Esophagus squamous epithelium (tissue), 5 donors: ENCODE measurements at places on chromosomes 1 and 21.

DNA sequence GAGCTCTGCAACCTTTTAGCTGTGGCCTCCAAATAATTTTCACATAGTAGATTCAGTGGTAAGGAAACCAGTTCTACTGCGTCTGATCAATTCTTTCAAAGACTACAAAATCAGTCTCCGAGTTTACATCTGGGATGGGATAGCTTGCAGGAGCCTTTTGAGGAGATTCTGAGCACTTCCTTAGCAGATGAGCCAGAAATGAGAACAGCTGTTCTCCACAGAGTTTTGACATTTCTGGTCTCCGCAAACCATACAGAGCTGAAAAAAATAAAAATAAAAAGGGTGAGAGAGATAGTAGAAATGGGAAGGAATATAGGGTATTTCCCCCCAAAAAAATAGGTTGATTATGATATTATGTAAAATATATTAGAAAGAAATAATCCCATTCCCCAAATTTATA lies 119.3 kb downstream of the LYPLAL1 start:
- no peak for DNase-seq

GRCh38 chr1:203364094-203364801 lies 13.3 kb upstream of the FMOD start:
- DNase-seq, result no peak

- no peak for DNase-seq
Observed at GRCh38 chr1:41907446-41907845, 11.3 kb downstream of the HIVEP3 start.

GRCh38 chr1:12654657-12655056 lies 10.8 kb downstream of the AADACL4 start:
- no peak for DNase-seq

- no peak for DNase-seq
Observed at GRCh38 chr1:207870306-207871031, 40.5 kb downstream of the CD34 start.

DNA sequence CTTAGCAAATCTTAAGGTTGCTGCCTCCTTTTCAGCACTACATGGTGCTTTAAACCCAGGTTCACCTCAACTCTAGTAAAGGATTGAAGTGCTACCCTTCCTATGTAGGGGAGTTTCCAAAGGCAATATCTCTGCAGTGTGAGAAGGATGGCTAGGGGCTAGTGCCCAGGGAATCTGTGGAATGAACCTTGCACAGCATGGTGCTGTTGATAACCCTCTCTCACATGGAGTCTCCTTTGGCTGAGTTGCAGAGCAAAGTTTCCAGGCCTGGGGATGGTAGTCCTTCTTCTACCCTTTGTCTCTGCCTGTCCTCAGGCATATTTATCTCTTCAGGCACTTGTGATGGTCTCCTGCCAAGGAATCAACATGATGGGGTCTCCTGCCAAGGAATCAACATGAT lies 59.4 kb downstream of the AXDND1 start:
- DNase-seq, result no peak

- DNase-seq, result no peak
Observed at GRCh38 chr1:2320760-2321667, 70.3 kb downstream of the MORN1 start.

- no peak for DNase-seq
Observed at GRCh38 chr1:10295481-10296085, 85.2 kb downstream of the KIF1B start.
